ENCODE measurements at places on chromosomes 6 and 20. TPM values are rescaled to one million over a fixed set of nuclear protein-coding genes. Genes with fewer than 3 reads are reported as not detected.

The ZNF343 gene
- total RNA-seq, result 4.8 TPM

The VSX1 gene
- not detected for total RNA-seq

The MOCS1 gene
- total RNA-seq, result 2.2 TPM

The KCNK16 gene
- total RNA-seq, result not detected

The DUSP15 gene
- total RNA-seq, result 8.6 TPM

The CTCFL gene
- not detected for total RNA-seq

The PACRG gene
- total RNA-seq, result 5.7 TPM
